Stimulated activated CD4-positive, alpha-beta T cell treated with anti-CD3 and anti-CD28 coated beads, Interleukin-15, amount 100 ng/mL, for 1 hour (primary cell): ENCODE measurements at places on chromosomes 1 and 21.

- DNase-seq: no peak
Measured at GRCh38 chr1:203554071-203554470, 60.1 kb downstream of the OPTC start.

- DNase-seq: no peak
Measured at GRCh38 chr1:188314557-188315137, 1485.9 kb downstream of the PLA2G4A start.

DNA sequence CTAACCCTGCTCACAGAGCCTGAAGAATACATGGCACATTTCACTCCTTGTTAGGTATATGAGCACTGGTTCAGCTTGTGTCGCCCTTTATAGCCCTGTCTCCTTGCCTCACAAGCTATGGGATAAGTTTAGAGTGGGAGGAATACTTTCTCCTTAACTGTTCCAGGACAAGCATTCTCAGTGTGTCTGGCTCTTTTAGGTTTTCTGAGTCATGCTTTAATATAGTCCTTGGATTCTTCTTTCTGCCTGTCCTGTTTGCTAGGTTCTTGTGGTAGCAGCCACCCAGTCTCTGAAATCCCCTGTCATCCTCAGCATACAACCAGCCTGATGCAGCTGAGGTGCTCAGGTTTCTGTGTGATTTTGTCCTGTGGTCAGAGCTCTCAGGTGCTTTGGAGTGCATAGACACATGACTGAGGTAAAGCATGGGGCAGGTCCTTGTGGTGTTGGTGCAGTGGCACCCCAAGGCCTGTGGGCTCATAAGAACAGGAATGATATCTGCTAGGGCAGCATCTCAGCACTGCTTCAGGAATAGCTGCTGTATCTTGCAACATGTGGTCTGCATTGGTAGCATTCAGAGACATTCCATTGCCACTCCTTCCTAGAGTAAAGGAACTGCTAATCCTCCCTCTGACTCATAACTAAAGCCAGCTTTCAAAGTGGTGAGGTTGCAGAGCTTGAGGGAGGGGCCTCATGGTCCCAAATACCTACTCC, 14.2 kb upstream of the CASQ2 start:
- no peak for DNase-seq

DNA sequence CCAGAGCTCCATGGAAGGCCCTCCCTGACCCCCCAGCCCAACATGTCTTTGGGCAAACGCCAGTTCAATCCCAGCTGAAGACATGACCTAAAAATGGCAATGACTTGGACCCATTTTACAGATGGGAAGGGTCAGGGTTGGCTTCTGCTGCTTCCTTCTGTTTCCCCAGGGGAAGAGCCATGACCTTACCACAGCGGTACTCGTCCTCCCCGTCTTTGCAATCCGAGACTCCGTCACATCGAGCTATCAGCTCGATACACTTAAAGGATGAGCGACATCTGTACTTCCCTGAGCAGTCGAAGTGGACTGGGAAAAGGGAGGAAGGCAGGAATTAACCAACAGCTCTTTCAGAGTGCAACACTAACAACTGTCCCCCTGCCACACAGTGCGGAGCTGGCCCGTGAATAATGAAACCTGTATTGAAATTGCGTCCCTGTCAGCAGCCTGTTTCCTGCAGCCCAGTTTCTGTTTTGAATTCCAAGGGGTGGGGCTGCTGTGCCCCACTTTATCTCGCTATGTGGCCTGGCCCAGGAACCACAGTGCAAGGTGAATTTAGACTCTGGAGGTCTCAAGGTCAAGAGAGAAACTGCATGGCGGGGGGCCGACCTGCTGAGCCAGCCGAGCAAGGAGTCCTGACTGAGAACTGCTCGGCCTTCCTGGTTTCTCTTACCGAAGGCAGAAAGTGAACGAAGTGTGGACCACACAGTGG, 7.0 kb downstream of the TMPRSS3 start:
- DNase-seq: no peak

DNA sequence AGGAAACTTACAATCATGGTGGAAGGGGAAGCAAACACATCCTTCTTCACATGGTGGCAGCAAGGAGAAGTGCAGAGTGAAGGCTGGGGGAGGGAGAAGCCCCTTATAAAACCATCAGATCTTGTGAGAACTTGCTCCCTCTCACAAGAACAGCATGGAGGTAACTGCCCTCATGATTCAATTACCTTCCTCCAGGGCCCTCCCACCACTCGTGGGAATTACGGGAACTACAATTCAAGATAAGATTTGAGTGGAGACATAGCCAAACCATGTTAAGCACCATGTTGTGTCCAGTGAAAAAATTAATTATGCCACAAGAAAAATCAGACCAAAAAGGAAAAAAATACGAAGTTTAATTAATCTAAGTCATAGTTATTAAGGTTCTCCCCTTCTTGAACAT, 109.5 kb downstream of the CLDN17 start:
- DNase-seq: no peak

- DNase-seq: no peak
Measured at GRCh38 chr1:4784761-4785160, 130.4 kb downstream of the AJAP1 start.

- no peak for DNase-seq
Measured at GRCh38 chr21:45347712-45348499, 57.1 kb upstream of the COL18A1 start.

DNA sequence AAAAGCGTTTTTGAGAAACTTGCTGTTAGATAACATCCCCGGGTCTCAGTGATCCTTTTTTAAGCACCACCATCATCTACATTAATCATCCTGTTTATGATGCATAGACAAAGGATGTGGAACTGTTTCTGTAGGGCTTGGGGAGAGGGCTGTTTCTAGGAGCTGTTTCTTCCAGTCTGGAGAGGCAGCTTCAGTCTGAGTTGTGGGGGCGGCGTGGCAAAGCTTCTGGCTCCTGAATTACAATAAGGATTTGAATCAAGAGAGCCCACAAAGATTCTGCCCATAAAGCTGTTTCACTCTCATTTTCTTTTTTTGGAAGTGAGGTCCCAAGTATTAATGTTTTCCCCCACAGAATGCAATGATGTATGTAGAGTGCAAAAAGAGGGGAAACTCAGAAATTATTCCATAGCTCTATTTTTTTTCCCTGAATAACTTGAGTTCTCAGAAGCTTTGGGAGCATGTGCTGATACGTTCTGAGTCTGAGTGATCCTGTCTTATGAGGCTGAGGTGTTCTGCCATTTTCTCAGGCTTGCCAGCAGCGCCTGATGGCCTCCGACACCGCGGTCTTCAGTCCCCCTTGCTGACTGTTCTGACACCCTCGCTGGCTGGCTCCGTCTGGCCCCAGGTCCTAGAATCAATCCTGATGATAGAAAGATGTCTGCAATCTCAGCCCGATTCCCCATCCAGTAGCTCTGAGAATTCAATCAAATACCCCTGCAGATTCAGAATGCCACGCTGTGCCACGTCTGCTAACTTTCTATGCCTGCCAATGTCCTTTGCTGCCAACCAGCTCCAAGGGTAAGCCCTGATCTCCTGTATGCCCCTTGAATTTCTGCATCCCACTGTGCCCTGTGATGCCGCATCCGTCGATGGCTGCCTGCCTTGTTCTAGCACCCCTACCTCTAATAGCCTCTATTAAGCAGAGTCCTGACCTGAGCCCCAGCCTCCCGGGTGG, 92.4 kb upstream of the AKT3 start:
- DNase-seq: no peak

GRCh38 chr1:229856009-229856650, 210.9 kb upstream of the GALNT2 start:
- no peak for DNase-seq

- DNase-seq: no peak
Measured at GRCh38 chr1:90357995-90358394, 359.1 kb downstream of the BARHL2 start.
